ENCODE measurements at places on chromosomes 2 and 18.
A peak's percentile ranks its signal among the peaks of the same experiment; 100 is the strongest.

GRCh38 chr2:129849559-129850160 lies 129.8 kb upstream of the RAB6C start:
- peak; percentile 9 for DNase-seq

GRCh38 chr2:178796079-178796677 lies 11.0 kb downstream of the TTN start:
- peak; percentile 16 for DNase-seq

DNA sequence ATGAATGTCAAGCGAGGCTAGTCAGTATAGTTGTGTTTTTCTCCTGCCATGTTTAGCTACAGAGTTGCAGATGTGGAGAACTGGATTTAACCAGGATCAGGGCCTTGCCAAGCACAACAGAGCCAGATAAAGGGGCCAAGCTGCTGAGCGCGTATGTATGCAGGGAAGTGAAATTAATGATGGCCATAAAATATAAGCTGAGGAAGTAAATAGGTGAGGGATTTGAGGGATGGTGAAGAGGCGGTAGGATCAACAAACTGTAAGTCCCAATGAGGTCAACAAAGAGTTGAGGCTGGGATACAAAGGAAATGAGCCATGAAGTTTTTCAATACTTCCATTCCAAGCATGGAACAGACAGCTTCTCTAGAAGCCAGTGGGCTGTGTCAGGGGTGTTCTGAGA lies 10.6 kb downstream of the LRP2 start:
- no peak for DNase-seq

DNA sequence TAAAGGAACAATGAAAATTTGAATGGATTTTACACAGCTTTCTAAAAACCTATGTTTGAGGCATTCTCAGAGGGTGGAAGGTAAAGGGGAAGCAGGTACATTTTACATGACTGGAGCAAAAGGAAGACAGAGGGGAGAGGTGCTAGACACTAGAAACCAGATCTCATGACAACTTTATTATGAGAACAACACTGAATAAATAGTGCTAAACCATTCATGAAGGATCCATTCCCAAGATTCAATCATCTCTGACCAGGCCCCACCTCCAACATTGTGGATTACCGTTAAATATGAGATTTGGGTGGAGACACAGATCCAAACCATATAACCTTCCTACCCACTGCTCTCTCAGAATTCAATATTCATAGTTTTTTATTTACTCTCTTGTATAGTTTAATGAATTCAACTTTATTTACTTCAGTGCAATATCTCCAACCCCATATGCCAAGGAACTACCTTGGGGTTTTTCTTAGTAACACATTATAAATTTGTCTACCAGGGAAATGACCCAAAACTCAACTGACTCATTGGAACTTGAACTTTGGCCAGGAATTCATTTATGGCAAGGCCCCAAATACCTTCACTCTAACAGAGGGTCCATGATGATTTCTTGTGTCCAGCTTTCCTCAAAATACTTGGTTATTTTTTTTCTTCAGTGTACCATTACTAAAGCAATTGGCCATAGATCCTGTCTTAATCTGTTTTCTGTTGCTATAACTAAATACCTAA lies 317.8 kb downstream of the GULP1 start:
- DNase-seq, result no peak

DNA sequence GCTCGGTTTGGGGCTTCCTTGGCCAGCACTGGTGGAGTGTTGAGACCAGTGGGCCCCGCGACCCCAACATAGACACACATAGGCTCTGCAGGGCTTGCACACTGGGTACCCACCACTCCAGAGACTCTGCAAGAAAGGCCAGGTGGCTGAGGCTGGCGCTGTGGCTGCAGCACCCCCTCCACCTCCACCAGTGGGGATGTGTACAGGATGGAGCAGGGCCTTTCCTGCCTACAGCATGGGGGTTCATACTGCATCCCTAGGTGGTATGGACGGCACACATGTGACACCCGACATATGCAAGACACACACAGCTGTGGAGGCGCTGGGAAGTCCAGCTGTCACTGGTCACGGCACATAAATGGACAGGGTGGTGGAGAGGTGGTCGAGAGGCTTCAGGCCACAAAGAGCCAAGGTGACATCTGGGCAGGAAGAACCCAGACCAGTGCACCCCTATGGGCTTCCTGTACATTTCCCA lies 1.3 kb downstream of the RNPEPL1 start:
- DNase-seq, result no peak

DNA sequence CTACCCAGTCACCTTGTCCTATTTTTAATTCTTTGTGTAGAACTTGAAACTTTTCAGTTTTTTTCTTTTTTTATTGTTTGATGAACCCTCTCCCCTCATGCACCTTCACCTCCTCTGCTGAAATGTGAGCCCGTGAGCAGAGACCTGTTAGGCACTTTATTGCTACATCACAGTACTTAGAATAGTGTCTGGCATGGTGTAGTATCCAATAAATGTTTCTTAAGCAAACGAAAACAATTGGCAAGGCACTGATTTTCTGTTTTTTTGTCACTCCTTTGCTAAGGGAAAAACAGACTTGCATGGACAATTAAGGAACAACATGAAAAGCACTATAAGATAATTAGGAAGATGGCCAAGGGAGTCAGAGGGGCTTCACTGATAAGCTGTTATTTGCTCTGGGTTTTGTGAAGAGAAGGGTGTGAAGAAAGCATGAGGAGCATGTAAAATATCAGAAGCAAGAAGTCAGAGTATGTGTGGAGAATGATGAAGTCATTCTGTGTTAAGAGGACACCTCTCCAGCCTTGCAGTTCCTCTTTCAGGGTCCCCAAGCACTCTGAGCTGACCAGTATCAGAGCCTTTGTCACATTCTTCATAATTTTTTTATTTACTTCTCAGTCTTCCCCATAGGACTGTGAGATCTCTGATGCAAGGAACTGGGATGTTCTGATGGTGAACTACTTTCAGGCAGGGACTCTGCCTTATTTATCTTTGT lies 99.7 kb upstream of the CAVIN2 start:
- DNase-seq, result no peak

- DNase-seq, result no peak
Measured at GRCh38 chr18:51069885-51070284, 39.9 kb downstream of the SMAD4 start.

DNA sequence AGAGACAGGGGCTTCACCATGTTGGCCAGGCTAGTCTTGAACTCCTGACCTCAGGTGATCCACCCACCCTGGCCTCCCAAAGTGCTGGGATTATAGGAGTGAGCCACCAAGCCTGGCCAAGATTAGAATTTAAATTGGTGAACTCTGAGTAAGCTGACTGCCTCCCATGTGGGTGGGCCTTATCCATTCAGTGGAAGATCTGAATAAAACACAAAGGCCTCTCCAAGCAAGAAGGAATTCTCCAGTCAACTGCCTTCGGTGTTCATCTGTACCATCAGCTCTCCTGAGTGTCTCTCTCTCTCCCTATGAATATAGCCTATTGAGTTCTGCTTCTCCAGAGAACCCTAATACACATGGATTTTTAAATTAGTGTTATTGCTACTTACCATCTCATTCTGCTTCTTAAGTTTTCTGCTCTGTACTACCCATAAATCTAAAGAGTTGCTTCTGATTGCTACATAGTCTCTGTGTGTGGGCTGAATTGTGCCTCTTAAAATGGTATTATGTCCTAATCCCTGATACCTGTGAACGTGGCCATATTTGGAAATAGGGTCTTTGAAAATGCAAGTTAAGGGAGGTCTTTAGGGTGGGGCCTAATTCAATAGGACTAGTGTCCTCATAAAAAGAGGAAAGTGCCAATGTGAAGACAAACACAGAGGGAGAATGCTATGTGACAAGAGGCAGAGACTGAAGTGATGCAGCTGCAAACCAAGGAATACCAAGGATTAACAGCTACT lies 36.3 kb downstream of the FBXO11 start:
- DNase-seq, result no peak

Measured in NCI-H1048 (cell line).